ENCODE measurements at places on chromosomes 12 and 14.

DNA sequence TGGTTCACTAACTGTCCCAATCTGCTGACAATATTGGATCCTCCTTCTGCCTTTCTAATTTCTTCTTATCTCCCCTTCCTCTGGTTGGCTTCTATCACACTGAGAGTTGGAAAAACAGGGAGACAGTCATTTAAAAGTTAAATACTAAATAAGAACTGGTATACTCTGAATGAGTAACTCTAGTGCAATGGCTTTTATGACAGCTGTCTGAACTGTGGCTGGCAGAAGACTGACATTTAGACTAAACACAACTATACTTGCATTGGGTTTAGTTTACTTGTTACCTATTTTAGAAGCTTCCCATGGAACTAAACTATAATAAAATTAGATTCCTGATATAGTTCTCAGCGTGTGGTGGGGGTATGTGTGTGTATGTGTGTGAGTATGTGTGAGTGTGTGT, 7.9 kb upstream of the MAGOHB start:
- no peak for DNase-seq

DNA sequence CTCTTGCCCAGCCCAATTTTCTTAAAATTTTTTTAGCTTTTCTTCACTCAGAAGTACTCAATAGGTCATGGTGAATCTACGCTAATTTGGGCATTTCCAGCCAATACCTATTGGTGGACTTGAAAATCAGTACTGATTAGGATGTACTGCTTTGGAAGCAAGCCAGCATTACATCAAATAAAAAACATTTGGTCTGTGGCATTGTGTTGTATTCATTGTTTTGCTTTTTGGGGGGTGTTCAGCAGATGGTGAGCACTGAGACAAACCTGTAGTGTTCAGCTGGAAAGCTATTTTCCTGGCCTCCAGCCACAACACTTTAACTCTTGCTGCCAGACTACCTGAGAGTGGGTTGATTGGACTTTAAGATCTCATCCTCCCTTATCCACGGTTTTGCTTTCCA, 4.0 kb downstream of the MAPKAPK5 start:
- no peak for DNase-seq

GRCh38 chr12:96199464-96199863, 5.3 kb downstream of the ELK3 start:
- DNase-seq: no peak

GRCh38 chr14:94676495-94677185, 64.4 kb downstream of the SERPINA3 start:
- no peak for DNase-seq

DNA sequence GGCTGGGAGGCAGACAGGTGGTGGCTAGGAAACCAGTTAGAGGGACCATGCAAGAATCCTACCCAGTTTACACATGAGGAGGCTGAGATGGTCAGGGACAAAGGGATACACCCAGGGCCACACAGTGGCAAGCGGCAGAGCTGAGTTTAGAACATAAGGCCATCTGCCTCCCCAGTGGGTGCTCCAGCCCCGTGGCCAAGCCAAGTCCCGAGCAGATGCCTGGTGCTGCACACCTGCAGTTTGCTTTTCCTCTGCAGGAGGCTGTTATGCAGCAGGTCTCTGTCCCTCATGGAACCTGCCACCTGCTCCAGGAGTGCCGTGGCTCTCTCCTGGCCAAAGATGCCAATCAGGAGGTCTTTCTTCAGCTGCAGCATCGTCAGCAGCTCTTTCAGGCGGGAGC, 70.8 kb downstream of the SYNE3 start:
- DNase-seq: no peak

- DNase-seq: no peak
Observed at GRCh38 chr14:96364962-96365361, 1.6 kb downstream of the GSKIP start.

- DNase-seq: no peak
Observed at GRCh38 chr12:109612975-109613502, 39.4 kb downstream of the MVK start.

- DNase-seq: no peak
Observed at GRCh38 chr14:26856876-26857518, 259.2 kb upstream of the NOVA1 start.

DNA sequence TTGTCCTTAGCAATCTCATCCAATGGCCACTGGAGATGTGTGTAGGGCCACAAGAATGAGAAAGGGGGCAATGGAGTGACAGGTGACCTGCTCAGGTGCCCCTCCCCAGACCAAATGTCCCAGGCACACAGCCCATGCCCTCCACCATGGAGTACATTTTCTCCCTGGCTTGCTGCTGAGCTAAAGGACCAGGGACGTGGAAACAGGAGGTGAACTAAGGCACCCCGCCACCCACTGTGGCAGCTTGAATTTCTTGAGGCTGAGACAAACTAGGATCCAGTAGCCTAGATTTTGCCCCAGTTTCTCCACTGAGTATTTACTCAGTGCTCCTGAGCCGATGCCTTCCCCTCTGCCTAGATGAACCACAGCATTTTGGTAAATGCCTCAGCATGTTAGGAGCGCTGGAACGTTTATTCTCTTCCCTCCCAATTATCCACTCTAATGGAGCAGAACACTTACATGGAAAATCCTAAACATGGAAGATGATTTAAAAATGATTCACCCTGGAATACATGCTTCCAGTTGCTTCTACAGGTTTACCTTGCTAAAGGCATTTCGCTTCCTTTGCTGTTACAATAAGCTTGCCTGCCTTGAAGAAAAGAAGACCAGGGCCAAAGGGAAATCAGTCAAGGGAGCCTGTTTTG, 198.0 kb downstream of the ZFP36L1 start:
- no peak for DNase-seq
